Fibroblast of skin of abdomen (primary cell): ENCODE measurements at places on chromosomes 3 and 15.

DNA sequence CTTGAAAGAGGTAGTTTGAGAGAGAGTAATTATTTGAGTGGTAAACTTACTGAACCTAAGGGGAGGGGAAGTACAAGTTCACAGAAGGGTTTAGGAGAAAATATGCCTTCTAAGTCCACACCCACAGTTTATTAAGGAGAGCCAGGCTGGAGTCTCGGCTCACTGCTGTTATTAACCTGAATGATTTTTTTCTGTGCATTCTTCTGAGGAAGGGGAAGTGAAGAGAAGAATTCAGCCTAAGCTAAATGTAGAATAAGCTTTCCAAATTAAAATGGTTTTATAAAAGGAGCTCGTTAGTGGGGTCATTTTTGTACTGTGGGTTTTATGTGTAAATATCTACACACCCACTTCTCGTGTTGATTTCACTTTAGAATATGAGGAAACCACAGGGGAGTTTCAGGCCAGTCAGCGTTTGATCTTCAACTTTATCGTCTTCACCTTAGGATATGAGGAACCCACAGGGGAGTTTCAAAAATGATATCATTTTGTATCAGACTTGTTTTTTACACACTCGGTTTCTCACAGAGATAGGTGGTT lies 1.5 kb downstream of the WHAMM start:
- no peak for DNase-seq

DNA sequence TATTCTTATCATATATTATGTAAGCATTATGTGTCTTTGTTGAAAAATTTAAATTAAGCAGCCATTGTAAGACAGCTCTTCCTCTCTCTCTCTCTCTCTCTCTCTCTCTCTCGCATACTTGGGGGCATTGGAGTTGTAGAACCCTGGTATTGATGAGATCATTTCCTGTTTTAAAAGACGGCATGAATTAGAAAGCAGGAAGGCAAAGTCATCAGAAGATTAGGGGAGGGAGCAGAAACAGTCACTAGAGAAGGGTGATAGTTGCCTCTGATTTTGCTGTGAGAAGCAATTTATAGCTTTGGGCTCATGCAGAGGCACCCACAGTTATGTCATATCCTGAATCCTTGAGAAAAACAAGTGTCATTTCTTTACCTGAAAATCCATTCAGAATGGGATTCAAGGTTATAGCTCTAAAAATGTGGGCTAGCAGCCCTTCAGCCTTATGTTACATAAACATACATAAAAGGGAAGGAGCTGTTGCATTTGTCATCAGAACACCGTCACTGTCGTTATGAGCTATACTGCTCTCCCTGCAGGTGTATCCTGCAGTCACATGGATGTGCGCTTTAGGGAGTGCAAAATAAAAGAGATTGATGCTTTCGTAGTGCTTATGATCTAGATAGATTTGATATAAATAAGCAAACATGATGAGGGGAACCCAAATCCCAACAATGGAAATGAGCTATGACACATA lies 213.8 kb downstream of the NR1D2 start:
- no peak for DNase-seq

- peak; percentile 21 for DNase-seq
These were observed 88.8 kb upstream of the PLXND1 start for GRCh38 chr3:129695230-129695629.

DNA sequence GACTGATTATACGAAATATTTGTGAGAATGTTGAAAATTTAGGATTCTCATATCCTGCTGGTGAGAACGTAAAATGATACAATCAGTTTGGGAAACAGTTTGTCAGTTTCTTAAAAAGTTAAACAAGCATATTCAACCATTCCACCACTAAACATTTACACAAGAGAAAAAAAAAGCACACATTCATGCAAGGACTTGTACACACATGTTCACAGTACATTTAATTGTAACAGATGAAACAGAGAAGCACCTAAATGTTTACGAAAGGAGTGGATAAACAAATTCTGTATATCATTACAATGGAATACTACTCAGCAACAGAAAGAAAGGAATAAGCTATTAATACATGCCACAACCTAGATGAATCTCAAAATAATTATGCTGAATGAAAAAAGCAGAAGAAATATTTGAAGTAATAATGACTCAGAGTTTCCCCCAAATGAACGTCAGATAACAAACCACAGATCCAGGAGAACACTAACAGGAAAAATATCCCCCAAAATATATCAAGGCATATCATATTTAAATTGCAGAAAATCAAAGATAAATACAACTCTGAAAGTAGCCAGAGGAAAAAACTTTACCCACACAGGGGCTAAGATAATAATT lies 14.3 kb downstream of the ANKRD28 start:
- DNase-seq: peak; percentile 76

- DNase-seq: peak; percentile 62
These were observed 10.6 kb upstream of the CD96 start for GRCh38 chr3:111531446-111531845.

GRCh38 chr3:124886168-124887056 lies 753 bp downstream of the ITGB5 start:
- DNase-seq: peak; percentile 29

DNA sequence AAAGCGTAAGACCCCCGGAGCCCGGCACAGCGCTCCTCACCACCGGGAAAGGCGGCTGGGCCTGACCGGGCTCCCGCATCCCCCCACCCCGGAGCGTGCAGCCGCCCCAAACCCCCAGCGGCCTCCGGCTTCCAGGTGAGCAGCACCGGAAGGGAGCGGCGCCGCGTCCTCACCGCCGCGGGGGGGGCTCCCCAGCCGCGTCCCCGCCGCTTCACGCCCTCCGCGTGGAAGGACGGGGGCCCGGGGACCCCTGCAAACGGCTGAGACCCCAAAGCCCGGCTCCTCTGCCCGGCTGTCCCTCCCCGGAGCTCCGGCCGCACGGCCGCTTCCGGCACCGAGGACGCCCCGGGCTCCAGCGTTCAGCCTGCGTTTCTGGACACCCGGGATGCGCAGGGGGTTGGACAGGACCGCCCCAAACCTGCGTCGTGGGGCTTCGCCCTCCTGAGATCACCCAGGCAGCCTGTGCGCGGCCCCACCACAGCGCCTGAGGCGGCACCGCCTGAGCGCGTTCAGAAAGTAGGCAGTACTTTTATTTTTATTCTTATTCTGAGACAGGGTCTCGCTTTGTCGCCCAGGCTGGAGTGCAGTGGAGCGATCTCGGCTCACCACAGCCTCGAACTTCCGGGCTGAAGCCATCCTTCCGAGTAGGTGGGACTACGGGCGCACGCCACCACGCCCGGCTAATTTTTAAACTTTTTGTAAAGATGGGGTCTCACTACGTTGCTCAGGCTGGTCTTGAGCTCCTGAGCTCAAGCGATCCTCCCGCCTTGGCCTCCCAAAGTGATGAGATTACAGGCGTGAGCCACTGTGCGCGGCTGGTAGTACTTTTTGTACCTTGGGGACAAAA lies 51.6 kb upstream of the BLM start:
- DNase-seq: peak; percentile 55

DNA sequence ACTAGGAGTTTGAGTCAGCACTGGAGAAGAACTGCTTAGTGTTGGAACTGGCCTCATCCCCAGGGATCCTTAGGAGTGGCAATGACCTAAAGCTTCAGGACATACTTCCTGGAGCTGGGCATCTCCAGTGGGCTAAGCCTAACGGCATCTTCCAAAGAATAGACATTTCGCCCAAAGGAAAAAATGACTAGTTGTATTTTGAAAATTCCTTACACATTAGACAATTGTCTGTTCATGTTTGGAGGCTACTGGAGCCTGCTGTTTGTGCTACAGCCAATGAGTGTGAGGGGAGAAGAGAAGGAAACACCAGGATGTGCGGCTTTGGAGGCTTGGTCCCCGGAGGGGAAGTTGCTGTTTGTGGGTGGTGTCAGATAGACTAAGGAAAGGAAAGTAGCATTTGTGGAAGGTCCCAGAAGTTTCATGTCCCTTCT lies 77.6 kb downstream of the POLR2M start:
- peak; percentile 60 for DNase-seq

GRCh38 chr3:152350776-152351175 lies 82.0 kb downstream of the MBNL1 start:
- no peak for DNase-seq

- no peak for DNase-seq
These were observed 14.9 kb upstream of the RBSN start for GRCh38 chr3:15113884-15114283.

DNA sequence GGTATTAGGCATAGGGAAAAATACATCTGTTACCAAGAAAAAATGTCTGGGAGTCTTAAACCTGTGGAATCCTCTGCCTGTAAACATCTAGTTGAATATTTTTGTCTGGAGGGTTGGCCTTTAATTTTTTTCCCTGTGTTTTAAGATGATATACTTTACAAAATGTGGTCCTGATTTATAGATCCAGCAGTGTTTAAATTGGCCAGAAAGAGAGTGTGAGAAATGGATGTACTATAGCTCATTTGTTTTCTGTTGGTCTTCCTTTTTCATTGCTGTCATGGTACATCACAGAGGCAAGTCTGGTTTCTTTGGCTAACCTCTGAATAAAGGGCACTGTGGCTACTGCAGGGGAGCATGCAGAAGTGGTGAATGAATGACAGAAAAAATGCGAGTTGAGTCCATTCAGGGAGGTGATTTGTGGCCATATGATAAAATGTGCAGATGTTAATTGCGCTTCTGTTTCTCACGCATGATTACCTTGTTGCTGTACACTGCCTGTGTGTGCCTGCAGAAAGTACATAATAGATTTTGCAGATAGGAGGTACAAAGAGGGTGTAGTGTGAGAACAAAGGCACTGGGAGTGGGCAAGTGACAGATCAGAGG lies 150.0 kb downstream of the NFKBIZ start:
- peak; percentile 65 for DNase-seq

DNA sequence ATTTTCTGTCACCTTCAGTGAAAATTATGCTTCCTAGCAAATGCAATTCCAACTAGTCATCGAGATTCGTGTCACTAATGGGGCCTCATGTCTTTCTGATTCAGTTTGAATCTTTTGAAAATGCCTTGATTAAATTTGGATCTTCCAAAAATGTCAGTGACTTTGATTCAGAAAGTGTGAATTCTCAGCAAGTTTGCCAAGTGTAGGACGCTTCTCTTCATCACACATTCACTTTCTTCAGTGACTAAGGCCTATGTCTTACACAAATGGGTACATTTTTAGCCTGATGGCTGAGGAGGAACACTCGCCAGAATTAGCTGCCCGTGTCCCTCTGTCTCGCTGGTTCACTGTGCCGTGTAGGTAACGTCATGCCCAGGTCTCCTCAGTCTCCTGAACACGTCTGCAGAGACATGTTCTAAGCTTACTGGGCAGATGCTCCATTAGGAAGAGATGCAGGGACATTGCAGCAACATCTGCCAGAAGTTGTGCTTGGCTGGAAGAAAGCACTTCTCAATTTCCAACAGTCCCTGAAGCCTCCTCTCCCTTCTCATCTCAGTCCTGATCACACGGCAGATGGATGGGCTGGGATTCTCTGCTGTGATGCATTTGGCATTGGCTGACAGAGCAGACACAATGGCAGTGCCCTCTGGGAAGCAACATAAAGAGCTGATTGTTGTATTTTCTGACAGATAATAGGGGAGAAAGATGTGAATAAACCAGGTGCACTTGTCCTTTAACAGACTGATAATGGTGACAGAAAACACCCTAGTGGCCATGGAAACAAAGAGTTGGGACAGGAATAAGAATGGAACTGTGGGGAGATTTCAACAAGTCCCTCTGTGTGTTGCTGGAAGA lies 29.1 kb upstream of the LYZL4 start:
- no peak for DNase-seq

GRCh38 chr3:14280326-14280725 lies 101.7 kb downstream of the LSM3 start:
- no peak for DNase-seq

GRCh38 chr3:22734207-22734606 lies 468.9 kb upstream of the UBE2E2 start:
- DNase-seq: no peak

DNA sequence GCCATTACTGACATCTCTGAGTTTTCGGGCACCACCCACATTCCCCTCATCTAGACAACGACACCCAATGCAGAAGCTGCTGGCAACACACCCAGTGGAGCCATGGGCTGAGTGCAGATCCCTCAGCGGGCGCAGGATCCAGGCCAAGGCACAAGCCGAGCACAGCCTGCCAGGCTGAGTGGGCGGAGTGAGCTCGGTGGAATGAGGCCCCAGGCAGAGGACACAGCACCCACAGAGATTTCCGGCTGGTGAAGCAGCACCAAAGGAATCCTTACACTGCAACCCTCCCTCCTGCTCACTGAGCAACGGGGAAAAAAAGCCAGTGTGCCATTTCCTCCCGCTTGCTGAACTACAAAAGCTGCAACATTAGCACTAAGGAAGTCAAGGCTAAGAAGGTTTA lies 34.3 kb downstream of the ZMAT3 start:
- peak; percentile 58 for DNase-seq

GRCh38 chr3:14124223-14124614 lies 451 bp downstream of the CHCHD4 start:
- peak; percentile 53 for DNase-seq

GRCh38 chr3:31392568-31392967 lies 140.2 kb upstream of the STT3B start:
- DNase-seq: no peak

DNA sequence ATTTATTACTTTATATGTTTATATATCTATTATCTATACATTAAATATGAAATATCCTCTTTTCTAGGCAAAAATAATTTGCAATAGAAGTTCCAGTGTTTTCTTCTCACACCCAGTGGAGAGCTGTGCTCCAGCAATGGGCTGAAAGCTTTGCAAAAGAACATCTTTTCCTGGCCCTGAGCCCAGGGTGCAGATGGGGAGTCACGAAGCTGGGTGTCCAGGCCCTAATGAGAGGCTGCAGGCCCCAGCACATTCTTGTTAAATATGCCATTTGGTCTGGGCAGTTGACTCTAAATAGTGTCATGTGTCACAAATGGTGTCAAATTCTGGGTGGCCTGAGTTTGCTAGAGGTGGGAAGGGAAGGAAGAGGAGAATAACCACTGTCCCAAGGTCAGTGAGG lies 5.7 kb downstream of the NTRK3 start:
- DNase-seq: no peak
